ENCODE measurements at places on chromosomes 12 and 14.

- DNase-seq: no peak
Measured at GRCh38 chr14:91159906-91160305, 46.0 kb downstream of the DGLUCY start.

DNA sequence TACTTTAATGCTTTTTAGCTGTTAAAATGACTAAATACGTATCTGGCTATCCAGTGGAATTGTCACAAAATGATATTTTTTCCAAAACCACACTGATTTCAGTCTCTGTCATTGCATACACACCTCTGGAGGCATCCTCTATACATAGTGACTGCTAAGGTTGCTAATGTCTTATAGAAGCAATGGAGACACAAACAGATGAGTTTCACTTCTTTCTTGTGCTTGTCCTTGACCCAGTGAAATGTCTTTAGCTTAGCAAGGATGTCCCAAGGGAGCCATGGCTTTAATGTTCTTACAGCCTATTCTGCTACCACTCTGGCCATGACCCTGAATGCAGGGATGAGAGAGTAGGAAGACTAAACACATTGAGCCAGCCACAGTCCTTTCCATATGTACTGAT, 90.3 kb downstream of the TPH2 start:
- no peak for DNase-seq

DNA sequence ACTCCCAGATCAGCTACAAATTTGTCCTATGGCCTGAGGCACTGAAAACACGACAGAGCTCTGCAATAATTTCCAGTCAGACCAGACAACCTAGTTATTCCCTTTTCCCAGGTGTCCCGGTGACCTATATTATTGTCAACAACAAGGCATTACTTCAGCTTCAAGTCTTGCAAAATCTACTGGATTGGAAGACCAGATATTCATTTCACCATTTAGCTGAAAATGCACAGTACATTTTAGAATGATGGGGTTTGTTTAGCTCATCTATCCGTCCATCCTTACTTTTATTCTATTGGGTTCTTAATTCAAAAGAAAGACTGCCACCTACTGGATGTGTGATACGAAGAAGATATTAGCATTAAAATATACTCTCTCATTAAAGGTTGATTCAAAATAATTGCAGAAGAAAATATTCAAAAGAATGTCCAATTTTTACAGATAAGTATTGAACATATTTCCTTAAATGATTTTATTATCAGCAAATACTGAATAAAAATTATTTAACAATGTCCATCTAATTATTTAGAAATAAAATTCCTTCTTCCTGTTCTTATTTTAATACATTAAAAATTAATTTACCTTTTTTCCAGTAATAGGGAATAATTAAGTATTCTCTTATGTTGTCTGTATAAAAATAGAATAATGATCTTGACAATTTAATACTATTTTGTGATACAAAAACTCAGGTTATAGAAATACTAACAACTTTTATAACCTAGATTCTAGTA, 244.9 kb upstream of the LRIG3 start:
- no peak for DNase-seq

DNA sequence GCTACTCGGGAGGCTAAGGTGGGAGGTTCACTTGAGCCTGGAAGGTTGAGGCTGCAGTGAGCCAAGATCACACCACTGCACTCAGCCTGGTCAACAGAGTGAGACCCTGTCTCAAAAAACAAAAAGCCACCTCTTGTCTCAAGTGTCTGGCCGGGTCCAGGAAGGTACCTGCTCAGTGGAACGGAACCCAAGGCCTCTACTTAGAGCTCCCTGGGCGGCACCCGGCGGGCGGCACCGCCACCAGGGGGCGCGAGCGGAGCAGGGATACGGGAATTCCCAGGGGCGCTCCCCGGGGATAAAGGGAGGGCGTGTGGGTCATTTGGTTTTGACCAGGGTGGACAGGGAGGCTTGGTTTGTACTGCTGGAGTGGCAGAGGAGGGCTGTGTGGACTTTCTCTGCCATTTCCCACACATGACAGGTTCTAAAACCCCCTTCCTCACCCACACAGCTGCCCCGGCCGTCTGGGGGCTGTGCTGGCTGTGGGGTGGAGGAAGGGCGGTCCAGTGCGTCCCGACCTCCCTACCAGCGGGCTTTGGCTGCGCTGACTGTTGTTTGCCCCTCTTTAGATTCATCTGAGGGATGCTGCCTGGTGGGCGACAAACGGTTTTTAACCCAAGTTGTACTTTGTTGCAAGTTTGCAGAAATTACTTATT, 91.4 kb downstream of the SETD3 start:
- DNase-seq: no peak

- no peak for DNase-seq
Measured at GRCh38 chr12:131131808-131132117, 178.1 kb downstream of the ADGRD1 start.

DNA sequence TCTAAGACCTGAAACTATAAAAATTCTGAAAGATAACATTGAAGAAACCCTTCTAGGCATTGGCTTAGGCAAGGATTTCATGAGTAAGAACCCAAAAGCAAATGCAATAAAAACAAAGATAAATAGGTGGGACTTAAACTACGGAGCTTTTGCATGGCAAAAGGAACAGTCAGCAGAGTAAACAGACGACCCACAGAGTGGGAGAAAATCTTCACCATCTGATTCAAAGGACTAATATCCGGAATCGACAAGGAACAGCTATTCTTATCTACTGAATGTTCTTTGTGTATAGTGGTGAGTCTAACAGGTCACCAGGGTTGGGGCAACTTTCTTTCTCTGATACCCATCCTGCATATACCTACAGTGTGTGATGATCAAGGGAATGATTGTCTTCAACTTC, 198.6 kb downstream of the CCDC91 start:
- DNase-seq: no peak

Data from NCI-H1930 (cell line).